Glutamatergic neuron (in vitro differentiated cells): ENCODE measurements at places on chromosomes 16 and 17. TPM values are rescaled to one million over a fixed set of nuclear protein-coding genes. Genes with fewer than 3 reads are reported as not detected.

CDK5R1 gene
- total RNA-seq: 73.9 TPM

- no peaks in the 10 kb centered on the region for H3K27me3 ChIP-seq
- peaks cover 17% of the 10 kb centered on the region for H3K4me1 ChIP-seq
- no peaks in the 10 kb centered on the region for H3K36me3 ChIP-seq
- H3K27ac ChIP-seq: no peak overlapping the region
Measured at GRCh38 chr17:51764387-51764971, 394.0 kb downstream of the CA10 start.

DNA sequence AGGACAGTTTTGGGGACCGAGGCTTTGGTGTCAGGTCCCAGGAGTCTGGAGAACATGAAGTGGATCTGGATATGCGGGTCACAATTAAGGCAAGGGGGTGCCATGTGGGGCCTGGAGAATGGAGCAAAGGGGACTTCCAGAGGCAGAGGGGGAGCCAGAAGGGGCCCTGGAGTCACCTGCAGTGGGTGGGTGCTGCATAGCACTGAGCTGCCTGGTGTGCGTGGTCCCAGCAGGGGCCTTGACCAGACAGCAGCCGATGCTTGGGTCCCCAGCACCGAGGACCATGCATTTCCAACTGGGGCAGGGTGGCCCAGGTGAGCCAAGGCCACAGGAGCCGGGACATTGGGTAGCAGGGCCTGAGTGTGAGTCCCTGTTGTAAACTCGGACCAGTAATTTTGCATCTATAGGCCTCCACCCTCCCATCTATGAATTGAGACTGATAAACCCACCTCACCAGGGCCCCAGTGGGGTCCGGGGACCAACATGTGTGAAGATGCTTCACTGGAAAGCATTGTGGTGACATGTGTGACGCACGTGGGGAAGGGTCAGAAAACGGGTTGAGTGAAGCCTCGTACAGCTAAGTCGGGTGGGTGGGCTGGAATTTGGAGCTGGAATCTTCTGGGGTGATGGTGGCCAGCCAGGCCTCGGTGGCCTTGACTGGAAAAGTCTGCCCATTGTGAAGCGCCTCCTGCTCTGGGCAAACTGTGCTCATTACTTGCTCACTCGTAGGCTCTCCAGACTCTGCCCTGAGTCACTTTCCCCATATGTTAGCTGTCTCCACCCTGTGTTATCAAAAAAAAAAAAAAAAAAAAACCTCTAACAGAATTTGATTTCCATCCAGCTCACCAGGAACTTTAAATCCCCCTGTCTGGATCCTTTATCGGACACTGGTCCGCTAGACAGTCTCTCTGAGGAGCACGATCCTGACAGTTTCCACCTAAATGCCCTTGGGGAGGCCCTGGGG is 90.5 kb upstream of the ZNF469 start:
- no peak overlapping the region for H3K27ac ChIP-seq
- peaks cover 17% of the 10 kb centered on the region for H3K27me3 ChIP-seq
- peaks cover 17% of the 10 kb centered on the region for H3K4me1 ChIP-seq
- H3K4me3 ChIP-seq: no peak overlapping the region
- DNase-seq: no peak

DNA sequence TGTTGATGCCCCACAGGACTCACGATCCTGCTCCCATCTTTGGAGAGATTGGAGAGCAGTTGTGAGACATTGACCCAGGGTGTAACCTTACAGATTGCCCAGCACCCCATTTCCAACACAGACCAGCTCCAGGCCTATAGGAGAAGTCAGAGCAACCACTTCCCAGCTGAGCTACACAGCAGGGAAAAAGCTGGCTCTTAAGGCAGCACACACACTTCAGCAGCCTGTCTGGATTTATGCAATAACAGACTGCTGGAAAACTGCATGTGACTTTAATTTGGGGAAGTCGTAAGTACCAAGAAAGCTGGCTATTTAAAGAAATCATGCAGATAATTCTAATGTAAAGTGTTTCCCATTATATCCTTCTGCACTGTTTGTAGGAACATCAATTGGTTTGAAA is 30.8 kb downstream of the NOG start:
- no peak overlapping the region for H3K27ac ChIP-seq
- H3K36me3 ChIP-seq: no peaks in the 10 kb centered on the region
- peaks cover 3% of the 10 kb centered on the region for H3K27me3 ChIP-seq
- no peak for DNase-seq

- H3K27ac ChIP-seq: no peak overlapping the region
- H3K4me1 ChIP-seq: no peaks in the 10 kb centered on the region
- H3K27me3 ChIP-seq: no peaks in the 10 kb centered on the region
- no peak overlapping the region for H3K4me3 ChIP-seq
- no peaks in the 10 kb centered on the region for H3K36me3 ChIP-seq
Measured at GRCh38 chr16:74026373-74027281, 270.0 kb upstream of the PSMD7 start.
